ENCODE measurements at places on chromosomes 1 and 21.
A peak's percentile ranks its signal among the peaks of the same experiment; 100 is the strongest.

DNA sequence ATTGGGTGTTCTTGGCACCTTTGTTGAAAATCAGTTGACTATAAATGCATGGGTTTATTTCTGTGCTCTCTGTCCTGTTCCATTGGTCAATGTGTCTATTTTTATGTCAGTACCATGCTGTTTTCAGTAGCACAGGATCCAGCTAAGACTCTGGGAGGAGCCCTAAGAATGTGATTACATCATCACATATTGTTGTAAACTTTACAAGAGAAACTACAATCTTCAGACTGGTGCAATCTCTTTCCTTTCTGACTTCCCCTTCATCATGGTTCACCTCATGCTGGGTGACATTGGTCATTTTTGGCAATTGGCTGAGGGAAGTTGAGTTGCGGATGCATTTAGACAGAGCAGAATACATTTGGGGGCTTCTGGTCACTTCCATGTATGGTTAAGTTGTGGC, 88.4 kb downstream of the C21orf91 start:
- no peak for DNase-seq

DNA sequence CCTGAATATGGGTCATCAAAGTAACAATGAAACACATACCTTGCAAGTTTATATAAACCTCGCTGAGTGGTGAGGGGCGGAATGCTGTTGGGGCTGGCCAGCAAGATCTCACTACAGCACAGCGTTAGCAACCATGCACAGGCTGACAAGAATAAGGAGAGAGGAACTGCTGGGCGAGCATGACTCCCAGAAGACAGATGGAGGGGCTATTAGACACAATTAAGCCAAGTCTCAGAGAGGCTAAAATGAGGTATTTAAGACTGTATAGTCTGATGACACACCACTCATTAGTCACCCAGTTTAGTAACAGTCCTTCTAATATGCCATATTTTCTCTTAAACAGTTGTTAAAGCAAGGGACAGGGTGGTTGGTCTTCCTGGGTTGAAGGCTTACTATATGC, 340.2 kb upstream of the NR5A2 start:
- DNase-seq, result peak; percentile 41

- DNase-seq, result peak; percentile 98
Observed at GRCh38 chr1:202291961-202292712, 49.6 kb downstream of the UBE2T start.

GRCh38 chr1:108679586-108680213, 12.4 kb upstream of the PRPF38B start:
- no peak for DNase-seq

- no peak for DNase-seq
Observed at GRCh38 chr21:40967771-40968170, 120.8 kb upstream of the DSCAM start.

GRCh38 chr1:74629283-74629682, 44.3 kb downstream of the ERICH3 start:
- no peak for DNase-seq

DNA sequence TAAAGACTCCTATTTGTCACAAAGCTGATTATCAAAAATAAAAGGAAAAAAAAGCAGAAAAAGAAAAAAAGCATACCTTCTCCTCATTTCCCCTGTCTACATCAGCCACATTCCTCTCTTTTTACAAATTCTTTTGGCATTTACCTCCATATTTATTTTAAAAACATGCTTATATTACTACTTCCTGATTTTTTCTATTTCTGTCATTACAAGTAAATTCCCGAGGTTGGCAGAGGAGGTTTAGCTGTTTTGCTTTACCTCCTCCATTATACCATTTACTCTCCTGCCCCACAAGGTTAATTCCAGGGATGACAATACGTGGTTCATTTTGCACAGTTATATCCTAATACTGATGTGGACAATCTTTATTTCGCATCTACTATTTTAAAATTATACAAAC, 26.3 kb upstream of the CD34 start:
- DNase-seq, result no peak

Measured in RWPE1 (cell line).